Activated T-cell treated with anti-CD3 and anti-CD28 coated beads, Interleukin-2, amount 50 U/mL, for 72 hours (primary cell): ENCODE measurements at places on chromosomes 2 and 18.

- DNase-seq: peak; percentile 52
Measured at GRCh38 chr2:60550178-60550983, 3.1 kb downstream of the BCL11A start.

DNA sequence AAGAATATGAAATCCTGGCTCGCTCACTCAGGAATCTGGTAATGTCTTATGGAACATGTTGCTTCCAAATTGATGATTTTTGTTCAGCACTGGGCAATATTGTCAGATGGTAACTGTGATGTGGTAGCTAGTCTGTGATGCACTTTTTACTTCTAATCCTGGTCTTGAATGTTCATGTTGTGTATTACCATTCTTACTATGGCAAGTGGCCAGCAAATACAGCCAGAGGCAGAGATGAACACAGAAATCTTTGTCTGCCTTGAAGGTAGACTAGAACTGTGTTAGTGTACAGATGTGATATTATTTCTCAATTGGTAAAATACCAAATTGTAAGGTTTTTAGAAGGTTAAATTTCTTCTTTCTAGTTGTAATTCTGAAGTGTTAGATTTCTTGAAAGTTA lies 83.3 kb downstream of the UBE2E3 start:
- no peak for DNase-seq

DNA sequence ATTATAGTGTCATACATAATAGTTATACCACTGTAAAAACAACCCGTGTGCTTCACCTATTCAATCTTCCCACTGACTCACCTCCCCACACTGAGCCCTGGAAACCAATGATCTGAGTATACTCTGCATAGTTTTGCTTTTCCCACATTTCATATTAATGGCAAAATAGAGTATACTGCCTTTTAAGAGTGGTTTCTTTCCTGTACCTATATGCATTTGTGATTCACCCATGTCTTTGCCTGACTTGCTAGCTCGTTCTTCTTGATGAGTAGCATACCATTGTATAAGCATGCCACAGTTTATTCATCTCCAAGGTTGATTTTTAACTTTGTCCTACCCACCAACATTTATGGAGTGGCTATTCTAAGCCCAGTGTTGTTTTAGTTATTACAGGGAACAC lies 686.4 kb downstream of the PLCL1 start:
- DNase-seq: no peak

GRCh38 chr18:50466634-50467033 lies 91.8 kb downstream of the SKA1 start:
- no peak for DNase-seq

- no peak for DNase-seq
Measured at GRCh38 chr2:101587251-101587650, 110.3 kb upstream of the MAP4K4 start.

DNA sequence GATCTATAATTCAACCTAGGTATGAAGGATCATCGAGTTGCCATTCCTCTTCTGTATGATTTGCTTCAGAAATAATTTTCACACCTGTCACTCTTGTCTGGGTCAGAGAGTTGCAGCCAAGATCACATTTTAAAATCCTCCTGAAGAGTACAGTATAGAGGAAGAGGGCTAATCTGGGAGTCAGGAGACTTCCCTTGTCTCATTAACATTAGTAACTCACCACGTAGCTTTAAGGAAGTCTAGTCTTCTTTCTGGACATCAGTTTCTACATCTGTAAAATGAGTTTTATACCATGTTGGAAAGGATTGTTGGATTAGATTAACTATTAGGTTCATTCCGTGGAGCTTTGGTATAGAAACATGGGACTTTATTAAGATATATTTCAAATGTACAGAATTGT lies 109.4 kb downstream of the TDRD15 start:
- no peak for DNase-seq

DNA sequence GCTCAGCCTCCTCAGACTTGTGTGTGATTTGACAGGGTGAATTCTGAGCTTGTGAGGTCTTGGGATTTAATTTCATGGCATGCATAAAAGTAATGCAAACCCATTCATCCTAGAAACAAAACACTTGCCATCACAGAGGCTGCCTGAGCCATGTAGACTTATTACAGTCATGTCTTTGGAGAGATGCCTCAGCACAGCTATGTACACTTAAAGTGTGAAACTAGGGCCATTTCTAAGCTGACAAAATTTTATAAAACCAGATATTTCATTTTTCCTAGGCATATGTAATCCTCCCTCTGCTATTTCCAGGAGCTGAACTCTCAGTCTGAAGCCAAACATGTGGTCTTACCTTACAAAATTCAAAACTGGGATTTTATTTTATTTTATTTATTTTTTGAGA lies 322.2 kb upstream of the SPHKAP start:
- DNase-seq: no peak

DNA sequence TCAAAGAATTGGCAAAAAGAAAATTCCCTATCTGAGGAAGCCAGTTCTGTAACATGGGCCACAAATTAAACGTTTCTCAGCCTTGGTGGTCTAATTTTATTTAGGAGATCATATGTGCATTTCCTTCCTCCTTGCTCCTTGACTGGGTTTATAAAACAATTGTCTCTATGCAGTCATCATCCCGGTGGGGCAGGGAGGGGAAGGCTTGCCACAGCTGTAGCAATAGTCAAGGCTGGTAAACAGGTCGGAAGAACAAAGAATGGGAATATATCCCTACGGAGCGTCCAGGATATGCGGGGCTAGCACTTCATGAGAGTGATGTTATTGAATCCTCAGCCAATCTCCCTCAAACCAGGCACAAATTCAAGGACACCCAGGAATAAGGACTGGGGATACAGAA lies 143.8 kb downstream of the RNF152 start:
- DNase-seq: no peak

- no peak for DNase-seq
Measured at GRCh38 chr2:51448911-51449310, 417.0 kb upstream of the NRXN1 start.

- DNase-seq: no peak
Measured at GRCh38 chr18:48321536-48321935, 87.6 kb downstream of the ZBTB7C start.

DNA sequence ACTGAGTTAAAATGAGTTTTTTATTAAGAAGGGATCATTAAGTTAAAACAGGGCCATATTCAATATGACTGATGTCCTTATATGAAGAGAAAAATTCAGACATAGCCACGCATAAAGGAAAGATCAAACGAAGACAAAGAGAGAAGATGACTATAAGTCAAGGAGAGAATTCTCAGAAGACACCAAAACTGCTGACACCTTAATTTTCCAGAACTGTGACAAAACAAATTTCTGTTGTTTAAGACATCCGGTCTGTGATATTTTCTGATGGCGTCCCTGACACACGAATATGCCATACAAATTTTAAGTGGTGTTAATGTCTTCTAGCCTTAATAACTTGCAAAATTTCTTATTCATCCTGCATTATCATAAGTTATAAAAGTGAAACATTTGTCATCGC lies 1325.2 kb upstream of the DDX18 start:
- no peak for DNase-seq

DNA sequence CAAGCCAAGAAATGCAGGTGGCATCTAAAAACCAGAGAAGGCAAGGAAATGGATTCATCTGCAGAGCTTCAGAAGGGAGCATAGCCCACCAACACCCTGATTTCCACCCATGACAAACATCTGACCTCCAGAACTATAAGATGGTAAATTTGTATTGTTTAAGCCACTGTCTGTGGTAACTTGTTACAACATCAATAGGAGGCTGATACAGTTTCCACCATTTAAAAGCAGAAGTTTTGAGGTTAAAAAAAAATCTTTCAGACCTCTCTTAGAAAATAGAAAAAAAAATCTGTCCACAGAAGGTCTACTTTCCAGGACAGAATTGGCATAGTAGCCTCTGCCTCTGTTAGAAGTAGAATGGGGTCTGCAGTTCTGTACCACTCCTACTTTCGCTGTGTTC lies 37.2 kb downstream of the SLC40A1 start:
- no peak for DNase-seq

DNA sequence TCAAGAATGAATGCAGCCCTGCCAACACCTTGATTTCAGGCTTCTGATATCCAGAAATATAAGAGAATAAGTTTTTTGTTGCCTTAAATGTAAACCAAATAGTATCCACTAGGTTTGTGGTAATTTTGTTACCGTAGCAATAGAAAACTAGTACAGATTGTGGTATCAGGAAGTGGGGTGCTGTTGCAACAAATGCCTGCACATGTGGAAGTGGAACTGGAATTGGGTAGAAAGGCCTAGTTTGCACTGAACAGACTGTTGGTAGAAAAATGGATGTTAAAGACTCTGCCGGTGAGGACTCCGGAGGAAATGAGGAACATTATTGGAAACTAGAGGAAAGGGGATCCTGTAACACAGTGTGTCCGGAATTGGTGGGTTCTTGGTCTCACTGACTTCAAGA lies 145.8 kb upstream of the MGAT5 start:
- no peak for DNase-seq

DNA sequence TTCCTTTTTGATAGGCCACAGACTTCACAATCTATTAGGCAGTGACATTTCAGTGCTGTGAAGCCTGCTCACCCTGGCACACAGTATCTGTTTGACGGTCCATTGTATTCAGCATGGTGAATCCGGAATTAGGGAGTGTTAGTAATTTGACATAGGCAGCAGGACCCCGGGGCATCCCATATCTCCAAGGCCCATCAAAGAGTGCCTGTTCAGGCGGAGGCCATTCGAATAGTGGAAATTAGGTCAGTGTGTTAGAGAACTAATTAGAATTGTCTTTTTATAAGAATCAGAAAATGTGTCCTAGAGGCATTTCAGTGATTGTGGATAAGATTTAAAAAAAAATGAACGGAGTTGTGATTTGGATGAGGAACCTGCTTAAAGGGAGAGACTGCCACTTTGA lies 818.8 kb upstream of the SOX11 start:
- DNase-seq: no peak

DNA sequence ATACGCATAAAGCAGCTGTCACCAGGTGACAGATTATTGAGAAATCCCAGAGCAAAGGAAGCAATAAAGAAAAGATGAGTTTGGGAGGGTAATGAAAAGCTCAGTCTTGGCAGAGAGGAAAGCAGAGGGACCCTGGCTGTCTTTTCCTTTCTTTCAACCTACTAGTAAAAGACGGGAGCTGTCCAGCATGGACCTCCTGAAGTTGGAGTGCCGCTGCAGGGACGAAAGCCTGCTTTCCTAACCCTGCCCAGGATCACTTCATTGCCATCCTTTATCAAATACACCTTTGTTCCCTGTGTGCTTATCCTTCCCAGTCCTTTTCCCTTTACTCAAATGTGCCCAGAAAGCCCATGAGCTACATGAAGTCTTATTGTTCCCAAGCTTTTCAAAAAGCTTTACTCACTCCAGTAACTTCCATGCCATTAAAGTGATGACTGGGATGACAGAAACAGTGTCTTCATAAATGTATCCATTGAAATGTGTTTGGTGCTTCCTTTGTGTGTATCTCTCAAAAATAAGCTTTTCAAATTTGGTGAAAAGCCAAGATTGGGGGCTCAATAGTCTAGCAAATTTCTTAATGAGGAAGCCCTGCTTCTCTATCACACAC lies 3.7 kb upstream of the SPR start:
- DNase-seq: no peak

DNA sequence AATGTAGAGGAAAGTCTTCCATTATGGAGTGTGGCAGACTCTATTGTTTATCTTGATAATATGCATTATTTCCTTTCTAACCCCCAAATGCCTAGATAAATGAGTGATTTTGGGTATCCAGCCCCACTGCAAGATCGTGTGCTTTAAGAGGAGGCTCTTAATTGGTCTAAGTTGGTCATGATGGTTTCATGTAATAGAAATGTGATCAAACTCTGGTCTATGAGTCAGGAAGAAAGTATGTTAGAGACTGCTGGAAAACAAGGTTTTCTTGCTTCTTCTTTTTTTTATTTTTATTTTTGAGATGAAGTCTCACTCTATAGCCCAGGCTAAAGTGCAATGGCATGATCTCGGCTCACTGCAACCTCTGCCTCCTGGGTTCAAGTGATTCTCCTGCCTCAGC lies 344.5 kb upstream of the TNP1 start:
- DNase-seq: no peak

- no peak for DNase-seq
Measured at GRCh38 chr18:49494660-49495059, 7.6 kb upstream of the C18orf32 start.

DNA sequence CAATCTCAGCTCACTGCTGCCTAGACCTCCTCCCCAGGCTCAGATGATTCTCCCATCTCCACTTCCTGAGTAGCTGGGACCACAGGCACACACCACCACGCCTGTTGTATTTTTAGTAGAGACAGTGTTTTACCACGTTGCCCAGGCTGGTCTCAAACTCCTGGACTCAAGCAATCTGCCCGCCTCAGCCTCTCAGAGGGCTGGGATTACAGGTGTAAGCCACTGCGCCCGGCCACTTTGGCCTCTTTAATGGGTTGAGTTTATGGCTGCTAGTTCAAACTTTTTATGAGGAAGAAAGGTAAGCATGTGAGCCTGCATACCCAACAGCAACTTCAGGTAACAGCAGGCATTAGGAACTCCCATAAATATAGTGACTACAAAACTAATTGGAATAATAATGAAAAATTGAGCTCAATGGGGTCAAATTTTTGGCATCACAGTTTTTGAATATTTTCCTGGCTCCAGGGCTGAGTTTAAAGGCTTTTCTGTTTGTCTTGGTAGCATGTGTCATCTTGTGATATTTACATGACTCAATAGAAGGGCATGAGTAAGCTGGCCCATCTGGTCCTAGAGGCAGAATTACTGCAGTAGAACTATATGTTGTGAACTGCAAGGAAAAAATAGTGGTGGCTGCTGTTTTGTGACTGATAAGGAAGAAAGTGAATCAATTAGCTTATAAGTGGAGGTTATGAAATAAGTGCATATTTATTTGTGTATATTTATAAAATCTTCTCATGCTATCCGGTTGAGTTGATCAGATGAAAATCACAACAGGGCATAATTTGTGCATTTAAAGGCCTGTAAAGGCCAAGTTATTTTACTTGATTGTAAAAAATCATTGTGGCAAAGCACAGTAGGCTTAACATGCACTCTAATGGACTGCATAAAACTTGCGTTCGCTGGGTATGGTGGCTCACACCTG lies 24.8 kb downstream of the GALM start:
- peak; percentile 38 for DNase-seq

- DNase-seq: no peak
Measured at GRCh38 chr2:101830146-101830545, 132.6 kb downstream of the MAP4K4 start.

- DNase-seq: no peak
Measured at GRCh38 chr2:75221862-75222261, 22.5 kb upstream of the TACR1 start.

DNA sequence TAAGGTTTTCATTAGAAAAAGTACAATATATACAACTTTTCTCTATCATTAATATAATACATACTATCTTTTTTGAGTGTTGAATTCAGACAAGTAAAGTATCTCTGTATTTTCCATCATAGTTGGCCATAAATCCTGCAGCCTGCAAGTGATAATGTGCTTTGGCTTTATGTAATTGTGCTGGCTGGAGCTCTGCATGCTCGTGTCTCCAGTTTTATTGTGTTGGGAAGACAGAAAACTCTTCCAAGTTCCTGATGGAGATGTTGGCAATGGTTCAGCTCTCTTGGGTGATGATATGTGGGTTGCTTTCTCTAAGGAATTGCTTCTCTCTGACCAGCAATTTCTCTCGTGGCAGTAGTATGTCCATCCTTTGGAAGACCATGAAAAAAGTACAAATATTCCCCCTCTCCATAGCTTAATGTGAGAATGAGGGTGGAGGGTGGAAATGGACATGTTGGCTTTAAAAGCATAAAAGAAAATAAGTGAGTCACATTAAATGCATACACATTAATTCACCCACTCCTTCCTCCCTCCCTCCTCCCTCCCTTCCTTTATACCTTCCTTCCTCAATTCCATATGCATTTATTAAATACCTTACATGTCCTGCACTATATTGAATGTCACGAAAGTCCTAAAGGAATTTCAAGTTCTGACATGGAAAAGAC lies 344.2 kb downstream of the MTX2 start:
- DNase-seq: no peak

- no peak for DNase-seq
Measured at GRCh38 chr2:4972472-4972871, 719.7 kb upstream of the SOX11 start.
